GM12891 (cell line): ENCODE measurements at places on chromosomes 5 and 9.

DNA sequence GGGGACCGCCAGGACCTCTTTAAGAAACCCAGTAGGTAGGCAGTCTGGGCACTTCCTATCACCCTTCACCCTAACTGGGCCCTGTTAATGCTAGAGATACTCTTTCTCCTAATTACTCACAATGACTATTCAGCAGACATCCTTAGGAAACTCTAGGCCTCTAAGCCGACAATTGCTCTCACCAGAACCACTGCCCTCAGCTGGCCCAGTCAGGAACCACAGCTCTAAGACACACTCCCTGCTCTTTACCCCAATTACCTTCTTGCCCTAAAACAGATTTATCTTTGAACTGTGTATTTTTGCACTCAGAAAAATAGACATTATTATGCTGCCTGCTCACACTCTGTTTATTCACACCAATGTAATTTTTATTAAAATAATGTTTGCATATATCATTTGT is 432.6 kb upstream of the SLC30A5 start:
- peak; percentile 2 for DNase-seq

- DNase-seq, result no peak
Measured at GRCh38 chr5:6085341-6085860, 292.9 kb downstream of the MED10 start.

DNA sequence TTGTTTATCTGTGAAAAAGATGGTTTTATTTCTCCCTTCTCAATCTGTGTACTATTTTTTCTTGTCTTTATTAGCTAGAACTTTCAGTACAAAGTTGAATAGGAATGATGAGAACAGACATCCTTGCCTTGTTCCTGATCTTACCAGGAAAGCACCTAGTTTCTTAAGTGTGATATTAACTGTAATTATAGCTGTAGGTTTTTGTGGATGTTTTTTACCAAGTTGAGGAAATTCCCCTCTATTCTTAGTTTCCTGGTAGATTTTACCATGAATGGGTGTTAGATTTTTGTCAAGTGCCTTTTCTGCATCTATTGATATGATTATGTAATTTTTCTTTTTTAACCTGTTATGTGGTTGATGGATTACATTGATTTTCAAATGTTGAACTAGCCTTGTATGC is 68.7 kb downstream of the KCNN2 start:
- DNase-seq, result no peak

DNA sequence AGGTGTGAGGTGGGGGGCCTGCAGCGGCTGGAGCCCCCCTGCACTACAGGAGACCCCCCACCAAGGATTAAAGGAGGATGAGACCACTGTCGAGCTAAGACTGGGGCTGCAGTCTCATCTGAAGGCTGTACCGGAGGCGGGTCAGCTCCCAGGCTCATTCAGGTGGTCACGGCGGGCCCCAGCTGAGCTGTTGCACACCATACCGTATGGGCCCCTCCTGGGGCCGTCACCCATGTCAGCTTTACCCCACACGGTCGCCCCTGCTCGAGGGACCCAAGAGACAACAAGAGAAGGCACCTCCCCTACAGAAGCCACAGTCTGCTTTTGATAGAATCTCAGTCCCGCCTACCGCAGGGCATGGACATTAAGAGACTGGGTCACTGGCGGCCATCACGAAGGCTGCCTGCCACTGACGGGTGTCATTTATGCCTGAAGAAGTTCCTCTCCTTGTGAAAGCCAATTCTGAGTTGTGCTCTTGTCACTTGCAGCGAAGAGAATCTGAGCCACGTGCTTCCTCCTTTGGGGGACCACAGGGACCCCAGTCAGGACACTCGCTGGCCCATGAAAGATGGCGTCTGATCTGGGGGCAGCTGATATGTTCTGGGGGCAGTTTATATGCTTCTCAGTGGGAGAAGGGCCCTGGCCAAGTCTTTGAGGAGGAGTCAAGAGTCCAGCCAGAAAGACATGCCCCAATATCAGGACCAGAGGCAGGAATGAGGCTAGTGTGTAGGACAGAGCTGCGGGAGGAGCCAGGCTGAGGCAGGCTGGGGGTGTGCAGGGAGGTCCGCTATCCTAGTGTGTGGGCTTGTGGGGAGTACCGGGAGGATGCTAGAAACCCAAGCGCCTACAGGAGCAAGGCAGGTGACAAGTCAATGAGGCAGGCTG is 102.4 kb downstream of the ZNF354C start:
- DNase-seq, result no peak

- DNase-seq, result no peak
Measured at GRCh38 chr5:43063721-43064171, 23.6 kb upstream of the ANXA2R start.

DNA sequence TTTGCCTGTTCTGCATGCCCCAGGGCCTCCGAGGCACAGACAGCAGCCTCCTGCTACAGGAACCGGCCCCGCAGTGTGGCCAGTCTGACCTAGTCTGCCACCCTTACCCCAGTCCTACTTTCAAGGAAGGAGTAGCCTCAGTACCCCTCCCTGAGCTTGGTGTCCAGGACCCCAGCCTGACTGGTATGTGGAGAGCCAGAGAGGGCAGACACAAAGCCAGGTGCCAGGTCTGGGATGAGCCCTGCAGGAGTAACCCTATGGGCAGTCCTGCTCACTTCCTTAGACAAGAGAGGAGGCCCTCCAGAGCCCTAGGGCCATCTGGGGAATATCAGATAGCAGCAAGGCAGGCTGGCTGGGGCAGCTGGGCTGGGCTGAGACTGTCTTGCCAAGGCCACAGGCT is 67.8 kb downstream of the NRG2 start:
- no peak for DNase-seq

GRCh38 chr9:113484258-113484730 is 20.8 kb downstream of the RGS3 start:
- no peak for DNase-seq

DNA sequence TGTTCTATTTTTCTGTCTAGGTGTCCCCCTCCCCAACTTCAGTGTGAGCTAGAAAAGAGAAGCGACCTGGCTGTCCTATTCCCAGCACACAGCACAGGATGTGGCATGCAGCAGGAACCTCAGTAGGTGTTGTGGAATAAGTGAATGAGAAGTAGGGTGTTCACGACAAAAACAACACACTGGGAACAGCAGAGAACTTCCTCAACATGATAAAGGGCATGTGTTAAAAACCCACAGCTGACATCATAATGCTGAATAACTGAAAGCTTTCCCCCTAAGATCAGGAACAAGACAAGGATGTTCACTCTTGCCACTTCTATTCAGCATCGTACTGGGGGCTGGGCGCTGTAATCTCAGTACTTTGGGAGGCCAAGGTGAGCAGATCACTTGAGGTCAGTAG is 155.6 kb upstream of the ZNF618 start:
- no peak for DNase-seq

- peak; percentile 5 for DNase-seq
Measured at GRCh38 chr9:110427497-110428104, 89.9 kb upstream of the TXNDC8 start.

DNA sequence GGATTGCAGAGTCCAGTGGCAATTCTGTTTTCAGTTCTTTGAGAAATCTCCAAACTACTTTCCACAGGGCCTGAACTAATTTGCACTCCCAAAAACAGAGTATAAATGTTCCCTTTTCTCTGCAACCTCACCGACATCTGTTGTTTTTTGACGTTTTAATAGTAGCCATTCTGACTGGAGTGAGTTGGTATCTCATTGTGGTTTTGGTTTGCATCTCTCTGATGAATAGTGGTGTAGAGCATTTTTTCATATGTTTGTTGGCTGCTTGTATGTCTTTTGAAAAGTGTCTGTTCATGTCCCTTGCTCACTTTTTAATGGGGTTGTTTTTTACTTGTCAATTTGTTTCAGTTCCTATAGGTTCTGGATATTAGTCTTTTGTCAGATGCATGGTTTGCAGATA is 72.6 kb downstream of the PALM2AKAP2 start:
- DNase-seq, result no peak

DNA sequence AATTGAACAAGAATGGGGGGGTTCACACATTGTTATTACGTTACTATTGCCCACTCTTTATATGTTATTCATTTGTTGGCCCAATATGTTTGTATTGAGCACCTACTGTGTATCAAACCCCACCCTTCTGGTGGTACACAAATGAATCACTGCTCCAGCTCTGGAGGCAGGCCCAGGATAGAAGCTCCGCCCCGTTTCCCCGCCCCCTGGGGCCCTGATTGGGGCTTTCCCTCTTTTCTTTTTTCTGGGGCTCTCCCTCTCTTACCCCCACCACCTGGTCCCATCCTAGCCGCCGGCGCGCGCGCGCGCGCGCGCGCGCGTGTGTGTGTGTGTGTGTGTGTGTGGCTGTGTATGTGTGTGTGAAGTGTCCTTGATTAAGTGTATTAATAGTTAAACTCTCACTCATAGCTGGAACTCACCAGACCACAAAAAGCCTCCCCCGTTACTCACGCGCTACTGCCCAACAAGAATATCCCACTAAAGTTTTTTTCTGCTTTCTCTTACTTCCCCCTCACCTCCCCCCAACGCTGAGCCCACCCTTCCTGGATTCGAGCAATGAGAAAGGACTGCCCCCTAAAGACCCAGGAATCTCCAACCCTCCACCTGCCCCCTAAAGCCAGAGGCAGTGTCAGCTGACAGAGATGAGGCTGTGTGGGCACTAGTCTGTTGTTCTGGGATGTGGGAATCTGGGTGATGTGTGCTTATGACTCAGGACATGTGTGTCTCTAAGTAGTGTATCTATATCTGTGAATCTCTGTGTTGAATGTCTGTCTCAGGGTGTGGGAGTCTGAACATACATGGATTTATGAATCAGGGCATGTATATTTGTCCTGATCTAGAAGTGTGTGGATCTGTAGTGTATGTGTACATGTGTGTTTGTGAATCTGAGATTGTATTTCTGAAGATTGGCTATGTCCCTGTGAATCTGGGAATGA is 4.0 kb downstream of the CXXC5 start:
- peak; percentile 90 for DNase-seq
